ENCODE measurements at places on chromosomes 5 and 9. TPM values are rescaled to one million over a fixed set of nuclear protein-coding genes. Genes with fewer than 3 reads are reported as not detected.

The PCDHB3 gene
- 0.55 TPM for total RNA-seq

The PTGES gene
- total RNA-seq, result 108 TPM

The N4BP3 gene
- total RNA-seq, result 0.71 TPM

The ADRA1B gene
- total RNA-seq, result 0.14 TPM

The TLR4 gene
- total RNA-seq, result 4.1 TPM

The IRX2 gene
- not detected for total RNA-seq

The ARHGEF28 gene
- total RNA-seq, result 15.9 TPM

The SLCO4C1 gene
- total RNA-seq, result not detected

The CACNA1B gene
- under 0.01 TPM for total RNA-seq

The SH3GL2 gene
- total RNA-seq, result not detected

The FAM151B gene
- total RNA-seq, result 8.0 TPM

The HSPB3 gene
- total RNA-seq, result not detected

The SNAPC3 gene
- total RNA-seq, result 36.1 TPM

The HRH2 gene
- not detected for total RNA-seq

The C5orf15 gene
- 41.4 TPM for total RNA-seq

The C9orf153 gene
- total RNA-seq, result 0.18 TPM

The EXD3 gene
- 8.4 TPM for total RNA-seq

The NLN gene
- 18.9 TPM for total RNA-seq

The BTNL9 gene
- not detected for total RNA-seq

The CYFIP2 gene
- 8.1 TPM for total RNA-seq

The TMEFF1 gene
- 0.57 TPM for total RNA-seq

The LCP2 gene
- not detected for total RNA-seq

The PCDHA3 gene
- total RNA-seq, result 0.28 TPM

The NR2F1 gene
- total RNA-seq, result 49.5 TPM

The MOB3B gene
- total RNA-seq, result 0.14 TPM

The SUSD3 gene
- 1.1 TPM for total RNA-seq

The NRARP gene
- 0.09 TPM for total RNA-seq

The LMX1B gene
- total RNA-seq, result not detected

The SLC25A51 gene
- 79.5 TPM for total RNA-seq

The ROR2 gene
- total RNA-seq, result 29.4 TPM

The PRDM9 gene
- not detected for total RNA-seq

The ZDHHC11 gene
- 1.00 TPM for total RNA-seq

The INSYN2B gene
- total RNA-seq, result 3.1 TPM

The CCDC187 gene
- total RNA-seq, result under 0.01 TPM

The PLAC8L1 gene
- total RNA-seq, result not detected

The NEURL1B gene
- total RNA-seq, result 0.74 TPM

The MYOZ3 gene
- 0.14 TPM for total RNA-seq

The DOLK gene
- total RNA-seq, result 28.7 TPM

The TRAF1 gene
- 2.3 TPM for total RNA-seq

The SCGB3A2 gene
- not detected for total RNA-seq

The NIM1K gene
- 2.7 TPM for total RNA-seq

The CARTPT gene
- not detected for total RNA-seq

The GPR150 gene
- 0.28 TPM for total RNA-seq

The NAA35 gene
- 16.6 TPM for total RNA-seq

The MACIR gene
- total RNA-seq, result 2.6 TPM

The CBY3 gene
- total RNA-seq, result not detected

The FBXL17 gene
- 8.4 TPM for total RNA-seq

The TMC1 gene
- total RNA-seq, result 0.43 TPM

The SPATA31D1 gene
- total RNA-seq, result not detected

The IL5 gene
- not detected for total RNA-seq

The MARCOL gene
- total RNA-seq, result 8.3 TPM

The ERCC8 gene
- total RNA-seq, result 14.1 TPM

The PKD2L2 gene
- not detected for total RNA-seq

All from smooth muscle cell of bladder (primary cell).